Smooth muscle cell of the brain vasculature (primary cell): ENCODE measurements at places on chromosomes 13 and 19.

DNA sequence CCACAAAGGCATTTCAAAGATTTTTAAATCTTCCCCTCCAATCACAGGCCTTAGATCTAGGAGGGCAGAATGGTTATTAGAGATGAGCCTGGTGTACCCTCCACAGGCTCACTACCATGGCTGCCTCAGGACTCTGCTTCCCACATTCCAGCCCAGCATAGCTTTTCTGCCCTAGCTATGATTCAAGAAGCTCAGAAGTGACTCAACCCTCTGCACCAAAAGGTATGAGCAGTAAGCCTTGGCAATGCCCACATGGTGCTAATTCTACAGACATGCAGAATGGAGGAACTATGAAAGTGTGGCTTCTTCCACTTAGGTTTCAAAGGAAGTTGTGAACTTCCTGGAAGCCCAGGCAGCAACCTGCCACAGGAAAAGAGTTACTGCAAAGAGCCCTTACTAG lies 786.2 kb downstream of the SLITRK6 start:
- no peak for DNase-seq

GRCh38 chr13:60282186-60282585 lies 114.8 kb upstream of the TDRD3 start:
- no peak for DNase-seq

DNA sequence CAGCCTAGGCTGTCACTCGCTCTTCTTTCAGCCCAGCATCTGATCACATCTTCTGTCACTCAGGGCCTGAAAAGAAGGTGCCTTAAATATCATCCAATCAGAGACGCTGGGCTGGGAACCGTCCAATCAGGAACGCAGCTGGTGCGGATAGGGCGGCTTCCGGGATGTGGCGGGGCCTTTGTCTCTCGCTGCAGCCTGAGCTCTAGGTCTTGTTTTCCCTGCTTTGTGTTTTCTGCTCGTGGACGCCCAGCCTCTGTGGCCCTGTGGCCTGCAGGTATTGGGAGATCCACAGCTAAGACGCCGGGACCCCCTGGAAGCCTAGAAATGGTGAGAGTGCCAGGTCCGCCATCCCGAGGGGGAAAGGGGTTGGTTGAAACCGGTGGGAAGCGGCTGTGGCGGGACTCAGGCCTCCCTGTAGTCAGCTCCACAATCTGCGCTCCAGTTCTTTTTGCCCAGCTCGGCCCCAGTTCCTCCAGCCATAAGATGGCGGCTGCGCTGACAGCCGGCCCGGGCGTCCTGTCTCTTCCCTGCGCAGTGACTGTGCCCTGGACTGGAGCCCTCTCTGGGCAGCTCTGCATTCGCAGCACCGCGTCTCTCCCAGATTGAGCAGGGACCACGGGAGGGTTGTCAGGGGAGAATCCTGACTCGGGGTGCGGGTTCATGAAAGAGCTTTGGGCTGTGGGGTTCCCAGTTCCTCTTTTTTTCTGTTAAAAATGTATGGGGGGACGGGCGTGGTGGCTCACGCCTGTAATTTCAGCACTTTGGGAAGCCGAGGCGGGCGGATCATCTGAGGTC lies at the start of gene ZNF85:
ZNF85 (plus strand) TSS at position 175 of the 795 bp plus-strand sequence; CDS start at position 325, 150 bp downstream.
- DNase-seq, result peak; percentile 79

GRCh38 chr19:15748239-15748638 lies 10.5 kb downstream of the OR10H3 start:
- no peak for DNase-seq

GRCh38 chr13:50494138-50494537 lies 349.4 kb downstream of the DLEU7 start:
- no peak for DNase-seq

GRCh38 chr13:105083992-105084391 lies 1451.5 kb downstream of the EFNB2 start:
- DNase-seq, result no peak
